ENCODE measurements at places on chromosomes 6 and 20. TPM values are rescaled to one million over a fixed set of nuclear protein-coding genes. Genes with fewer than 3 reads are reported as not detected.

Gene KIF25
- total RNA-seq = not detected

Gene CHRNA4
- total RNA-seq = not detected

DNA sequence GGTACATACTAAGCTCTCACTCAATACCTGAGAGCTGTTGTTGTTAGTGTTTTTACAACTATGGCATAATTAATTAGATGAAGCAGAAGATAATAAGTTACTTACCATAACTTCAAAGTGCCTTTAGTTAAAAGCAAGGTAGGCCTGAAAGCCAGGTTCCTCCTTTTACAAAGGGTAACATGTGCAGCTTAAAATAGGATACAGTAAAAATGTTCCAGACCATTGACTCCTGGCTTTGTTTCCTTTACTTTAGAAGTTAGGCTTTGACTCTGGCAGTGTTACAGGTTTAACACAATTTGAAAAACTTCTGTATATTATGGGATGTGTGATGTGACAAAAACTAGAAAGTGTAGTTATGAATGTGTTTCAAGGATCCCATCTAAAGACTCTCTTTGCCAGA, 522.5 kb downstream of the EPM2A start:
- H3K27me3 ChIP-seq = no peaks in the 10 kb centered on the region
- H3K36me3 ChIP-seq = no peaks in the 10 kb centered on the region
- H3K4me3 ChIP-seq = no peak overlapping the region
- DNase-seq = no peak

- H3K36me3 ChIP-seq = no peaks in the 10 kb centered on the region
- no peaks in the 10 kb centered on the region for H3K4me1 ChIP-seq
- no peaks in the 10 kb centered on the region for H3K27me3 ChIP-seq
Observed at GRCh38 chr6:52489881-52490280, 69.7 kb downstream of the EFHC1 start.

DNA sequence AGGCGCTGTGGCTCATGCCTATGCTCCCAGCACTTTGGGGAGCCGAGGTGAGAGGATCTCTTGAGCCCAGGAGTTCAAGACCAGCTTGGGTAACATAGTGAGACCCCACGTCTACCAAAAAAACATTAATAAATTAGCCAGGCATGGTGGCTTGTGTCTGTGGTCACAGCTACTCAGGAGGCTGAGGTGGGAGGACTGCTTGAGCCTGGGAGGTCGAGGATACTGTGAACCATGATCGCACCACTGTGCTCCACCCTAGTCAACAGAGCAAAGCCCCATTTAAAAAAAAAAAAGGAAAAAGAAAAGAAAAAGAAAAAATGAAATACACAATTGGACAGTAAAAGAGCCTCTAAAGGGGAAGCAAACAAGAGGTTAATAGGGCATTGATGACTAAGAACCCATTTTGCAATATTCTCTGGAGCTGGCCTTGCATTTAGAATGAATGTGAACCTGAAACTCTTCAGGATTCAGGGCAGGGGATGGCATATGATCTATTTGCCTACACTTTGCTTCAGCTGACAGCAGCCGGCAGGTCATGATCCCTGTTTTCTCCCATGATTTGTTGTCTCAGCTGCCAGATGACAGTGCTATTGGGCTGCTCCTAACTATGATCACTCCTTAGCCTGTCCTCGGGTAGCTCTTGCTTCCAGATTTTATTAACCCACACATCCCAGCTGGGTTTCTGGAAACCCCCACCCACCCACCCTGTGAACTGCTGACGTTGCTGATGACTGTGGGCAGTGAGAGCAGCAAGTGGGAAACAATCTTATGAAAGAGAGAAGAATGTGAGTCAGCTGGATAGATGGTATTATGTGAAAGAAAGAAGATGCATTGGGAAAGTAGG, 83.8 kb upstream of the ELOVL5 start:
- H3K36me3 ChIP-seq = no peaks in the 10 kb centered on the region
- no peak for DNase-seq
- H3K27ac ChIP-seq = no peak overlapping the region
- no peaks in the 10 kb centered on the region for H3K27me3 ChIP-seq
- H3K4me3 ChIP-seq = no peak overlapping the region

Gene KIFC1
- 89.3 TPM for total RNA-seq

- peaks cover 26% of the 10 kb centered on the region for H3K36me3 ChIP-seq
- no peaks in the 10 kb centered on the region for H3K4me1 ChIP-seq
- no peak overlapping the region for H3K27ac ChIP-seq
- H3K4me3 ChIP-seq = no peak overlapping the region
- no peak for DNase-seq
Observed at GRCh38 chr20:63878899-63879663, 14.0 kb downstream of the TPD52L2 start.

DNA sequence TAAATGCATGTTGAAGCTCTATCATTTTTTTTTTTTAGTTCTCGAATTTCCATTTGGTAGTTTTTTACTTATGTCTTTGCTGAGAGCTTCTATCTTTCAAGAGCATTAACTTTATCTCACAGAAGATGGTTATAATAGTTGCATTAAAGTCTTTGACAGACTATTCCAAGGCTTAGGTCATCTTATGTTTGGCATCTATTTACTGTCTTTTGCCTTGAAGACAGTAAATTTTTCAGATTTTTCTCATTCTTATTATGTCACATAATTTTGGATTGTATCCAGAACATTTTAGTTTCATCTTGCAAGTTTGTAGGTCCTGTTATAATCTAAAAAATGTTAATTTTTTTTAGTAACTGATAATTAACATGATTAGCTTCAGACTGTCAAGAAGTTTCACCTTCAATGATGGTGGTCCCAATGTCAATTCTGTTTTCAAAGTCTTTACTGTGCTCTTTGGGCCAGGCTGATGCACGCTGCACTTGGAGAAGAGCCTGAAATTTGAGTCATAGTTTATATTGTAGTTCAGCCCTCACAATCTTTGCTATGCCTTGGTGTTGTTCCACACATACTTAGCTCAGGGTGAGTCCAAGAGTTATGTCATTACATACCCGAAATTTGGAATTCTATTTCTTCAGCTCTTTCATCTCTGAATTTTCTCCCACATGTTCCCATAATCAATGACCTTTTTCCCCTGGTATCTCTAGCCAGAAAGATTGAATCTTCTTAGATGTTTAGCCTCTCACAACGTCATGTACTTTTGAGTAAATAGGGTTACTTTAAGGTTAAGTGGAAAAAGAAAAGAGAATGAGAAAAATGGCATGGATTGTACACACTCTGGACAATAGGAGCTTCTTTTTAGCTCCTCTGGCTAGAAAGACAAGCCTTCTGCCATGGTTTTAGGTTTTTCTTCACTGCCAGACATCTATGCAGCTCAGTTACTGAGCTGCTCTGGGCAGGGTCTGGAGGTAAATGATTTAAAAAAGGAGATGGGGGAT, 110.3 kb upstream of the BTBD3 start:
- no peak overlapping the region for H3K27ac ChIP-seq
- no peak overlapping the region for H3K4me3 ChIP-seq
- H3K36me3 ChIP-seq = no peaks in the 10 kb centered on the region
- no peaks in the 10 kb centered on the region for H3K27me3 ChIP-seq
- H3K4me1 ChIP-seq = no peaks in the 10 kb centered on the region
- no peak for DNase-seq

DNA sequence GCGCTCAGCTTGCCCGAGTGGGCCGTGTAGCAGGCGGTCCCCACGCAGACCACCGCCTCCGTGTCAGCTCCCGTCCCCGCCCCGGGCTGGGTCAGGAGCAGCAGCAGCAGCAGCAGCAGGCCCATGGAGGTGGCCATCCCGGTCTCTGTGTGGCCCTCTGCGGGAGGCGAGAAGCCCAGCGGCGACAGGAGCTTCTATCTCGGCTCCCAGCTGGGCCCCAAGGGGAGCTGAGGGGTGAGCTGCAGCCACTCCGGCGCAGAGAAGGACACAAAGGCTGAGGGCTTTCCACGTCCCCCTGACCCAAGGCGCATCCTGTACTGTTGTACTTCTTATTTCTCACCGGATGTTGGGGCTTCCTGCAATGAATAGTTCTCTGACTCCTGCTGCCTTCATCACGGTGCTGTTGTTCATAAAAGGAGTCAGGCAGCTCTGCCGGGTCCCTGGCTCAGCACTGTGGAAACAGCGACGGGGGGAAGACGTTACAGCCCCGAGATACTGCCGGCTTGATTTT, at the start of gene CD93:
TSS of gene CD93 (minus strand) at position 269 of the 511 bp plus-strand sequence. CDS start at position 137, 132 bp downstream.
- H3K4me3 ChIP-seq = peak within 1 kb of the TSS; percentile 20
- H3K4me1 ChIP-seq = peaks cover 13% of the 10 kb centered on the region
- no peaks in the 10 kb centered on the region for H3K36me3 ChIP-seq
- peak; percentile 63 for DNase-seq
- no peaks in the 10 kb centered on the region for H3K27me3 ChIP-seq

DNA sequence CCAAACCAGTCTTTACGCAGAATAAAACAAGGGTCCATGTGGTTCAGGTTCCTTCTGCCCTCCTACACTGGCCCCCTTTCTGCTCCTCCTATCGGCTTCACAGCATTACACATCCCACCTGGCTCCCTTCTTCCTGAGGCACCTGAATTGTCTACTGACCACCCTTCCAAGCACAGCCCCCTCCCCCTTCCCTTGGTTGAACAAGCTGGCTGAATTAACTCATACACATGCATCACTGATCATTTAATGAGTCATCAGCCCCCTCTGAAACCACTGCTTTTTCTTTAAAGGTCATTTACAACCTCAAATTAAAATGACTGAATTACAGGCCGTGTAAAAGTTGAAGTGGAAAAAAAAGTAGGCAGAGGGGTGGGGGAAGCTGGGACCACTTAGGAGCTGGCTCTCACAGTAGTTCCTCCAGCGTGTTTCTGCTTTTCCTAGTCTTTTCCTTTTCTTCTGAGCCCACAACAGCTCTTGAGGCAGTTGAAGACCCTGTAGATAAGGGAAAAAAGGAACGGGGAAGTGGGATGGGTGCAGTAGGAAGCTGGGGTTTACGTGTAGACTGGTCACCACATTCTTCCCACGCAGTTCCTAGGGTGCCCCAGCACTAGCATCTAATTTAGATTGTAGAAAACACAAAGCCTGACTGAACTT, 67.6 kb downstream of the FYN start:
- peaks cover 76% of the 10 kb centered on the region for H3K36me3 ChIP-seq
- H3K4me3 ChIP-seq = peak overlapping the region; percentile 60
- peaks cover 98% of the 10 kb centered on the region for H3K4me1 ChIP-seq
- no peaks in the 10 kb centered on the region for H3K27me3 ChIP-seq
- DNase-seq = peak; percentile 80

DNA sequence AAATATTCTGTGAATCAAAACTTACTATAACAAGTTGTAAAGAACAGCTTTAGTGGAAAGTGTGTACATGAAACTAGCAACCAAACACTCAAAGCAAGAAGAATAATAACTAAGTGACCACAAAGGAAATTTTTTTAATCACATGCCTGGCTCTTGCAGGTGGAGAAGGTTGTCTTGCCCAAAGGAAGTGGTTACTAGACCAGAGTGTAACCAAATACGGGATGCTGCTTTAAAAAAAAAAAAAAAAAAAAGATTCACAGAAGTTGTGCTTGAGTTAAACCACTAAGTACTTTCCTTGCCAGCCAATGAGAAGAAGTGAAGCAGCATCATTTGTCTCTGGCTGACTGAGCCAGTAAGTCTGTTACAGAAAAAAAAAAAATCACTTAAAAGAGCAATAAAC, 19.1 kb upstream of the HLA-DQB1 start:
- H3K4me3 ChIP-seq = no peak overlapping the region
- H3K27ac ChIP-seq = no peak overlapping the region
- peak; percentile 17 for DNase-seq
- H3K36me3 ChIP-seq = no peaks in the 10 kb centered on the region

DNA sequence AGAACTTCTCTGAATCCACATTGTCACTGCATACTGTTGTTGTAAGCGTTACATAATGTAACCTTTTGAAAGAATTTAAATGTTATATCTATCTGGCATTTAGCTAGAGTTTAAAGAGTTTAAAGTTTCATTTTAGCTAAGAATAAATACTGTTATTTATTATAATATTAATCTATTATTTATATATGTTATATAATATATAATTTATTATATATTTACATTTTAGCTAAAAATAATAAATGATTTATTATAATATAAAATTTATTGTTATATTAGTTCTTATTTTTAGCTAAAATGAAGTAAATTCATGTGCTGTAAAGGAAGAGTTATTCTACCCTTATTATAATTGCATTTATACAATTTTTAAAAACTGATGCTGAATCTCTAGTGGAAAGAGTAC, 255.4 kb upstream of the QKI start:
- H3K27ac ChIP-seq = no peak overlapping the region
- no peaks in the 10 kb centered on the region for H3K36me3 ChIP-seq
- H3K27me3 ChIP-seq = no peaks in the 10 kb centered on the region
- H3K4me3 ChIP-seq = no peak overlapping the region
- H3K4me1 ChIP-seq = no peaks in the 10 kb centered on the region
- DNase-seq = no peak

- H3K4me3 ChIP-seq = no peak overlapping the region
- H3K4me1 ChIP-seq = no peaks in the 10 kb centered on the region
- peaks cover 19% of the 10 kb centered on the region for H3K27me3 ChIP-seq
- no peak for DNase-seq
Observed at GRCh38 chr6:88115307-88115706, 50.8 kb downstream of the CNR1 start.

DNA sequence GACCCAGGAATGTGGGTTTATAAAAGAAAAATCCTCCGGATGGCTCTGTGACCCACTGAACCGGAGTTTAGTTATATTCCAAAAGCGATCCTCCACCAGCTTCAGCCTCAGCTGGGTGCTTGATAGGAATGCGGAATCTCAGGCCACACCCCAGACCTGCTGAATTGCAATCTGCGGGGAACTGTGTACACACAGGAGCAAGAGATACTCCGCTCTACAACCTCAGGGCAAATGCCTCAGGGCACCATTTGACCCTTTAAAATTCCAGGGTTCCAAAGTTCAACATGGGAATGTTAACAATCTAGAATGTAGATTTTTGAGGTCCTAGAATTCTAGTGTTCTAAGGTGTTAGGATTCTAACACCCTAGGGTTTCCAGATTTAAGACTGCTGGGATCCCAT, 10.8 kb downstream of the BPIFA2 start:
- no peaks in the 10 kb centered on the region for H3K4me1 ChIP-seq
- no peak for DNase-seq
- H3K27me3 ChIP-seq = no peaks in the 10 kb centered on the region
- no peak overlapping the region for H3K4me3 ChIP-seq
- H3K27ac ChIP-seq = no peak overlapping the region
- no peaks in the 10 kb centered on the region for H3K36me3 ChIP-seq

Gene BPIFB4
- not detected for total RNA-seq

DNA sequence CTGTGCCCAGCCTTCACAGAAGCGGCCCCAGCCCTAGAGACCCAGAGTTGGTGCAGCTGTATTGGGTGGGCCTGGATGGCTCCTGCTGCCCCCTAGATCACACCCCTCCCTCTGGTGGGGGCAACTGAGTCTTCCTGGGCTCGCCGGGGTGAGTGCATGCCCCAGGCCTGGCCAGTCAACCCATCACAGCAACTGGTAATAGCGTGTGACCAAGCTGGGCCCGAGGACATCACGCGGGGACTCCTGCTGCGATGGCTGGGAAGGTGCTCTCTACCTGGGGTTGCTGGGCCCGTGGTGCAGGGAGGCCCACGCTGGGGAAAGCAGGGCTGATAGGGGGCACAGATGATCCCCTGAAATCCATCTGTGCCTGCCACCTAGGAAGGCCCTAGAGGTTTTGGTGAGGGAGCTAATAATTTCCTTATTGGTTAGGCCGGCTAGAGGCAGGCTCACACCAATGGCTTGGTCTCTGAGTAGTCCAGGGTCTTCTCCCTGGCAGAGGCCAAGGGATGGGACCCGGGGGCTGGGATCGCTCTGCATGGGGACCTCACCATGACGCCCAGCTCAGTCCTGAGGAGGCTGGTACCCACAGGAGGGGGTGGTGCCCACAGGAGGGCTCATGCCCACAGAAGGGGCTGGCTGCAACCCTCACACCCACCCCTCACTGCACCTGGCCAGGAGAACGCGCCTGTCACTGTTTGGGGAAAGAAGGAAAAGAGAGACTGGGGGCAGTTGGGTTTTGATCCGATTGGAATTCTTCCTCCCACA, 103.9 kb downstream of the ASXL1 start:
- DNase-seq = no peak
- no peak overlapping the region for H3K27ac ChIP-seq
- no peaks in the 10 kb centered on the region for H3K36me3 ChIP-seq
- H3K4me3 ChIP-seq = no peak overlapping the region
- H3K27me3 ChIP-seq = no peaks in the 10 kb centered on the region
